ENCODE measurements at places on chromosomes 2 and 18. TPM values are rescaled to one million over a fixed set of nuclear protein-coding genes. Genes with fewer than 3 reads are reported as not detected.
A peak's percentile ranks its signal among the peaks of the same experiment; 100 is the strongest.

DNA sequence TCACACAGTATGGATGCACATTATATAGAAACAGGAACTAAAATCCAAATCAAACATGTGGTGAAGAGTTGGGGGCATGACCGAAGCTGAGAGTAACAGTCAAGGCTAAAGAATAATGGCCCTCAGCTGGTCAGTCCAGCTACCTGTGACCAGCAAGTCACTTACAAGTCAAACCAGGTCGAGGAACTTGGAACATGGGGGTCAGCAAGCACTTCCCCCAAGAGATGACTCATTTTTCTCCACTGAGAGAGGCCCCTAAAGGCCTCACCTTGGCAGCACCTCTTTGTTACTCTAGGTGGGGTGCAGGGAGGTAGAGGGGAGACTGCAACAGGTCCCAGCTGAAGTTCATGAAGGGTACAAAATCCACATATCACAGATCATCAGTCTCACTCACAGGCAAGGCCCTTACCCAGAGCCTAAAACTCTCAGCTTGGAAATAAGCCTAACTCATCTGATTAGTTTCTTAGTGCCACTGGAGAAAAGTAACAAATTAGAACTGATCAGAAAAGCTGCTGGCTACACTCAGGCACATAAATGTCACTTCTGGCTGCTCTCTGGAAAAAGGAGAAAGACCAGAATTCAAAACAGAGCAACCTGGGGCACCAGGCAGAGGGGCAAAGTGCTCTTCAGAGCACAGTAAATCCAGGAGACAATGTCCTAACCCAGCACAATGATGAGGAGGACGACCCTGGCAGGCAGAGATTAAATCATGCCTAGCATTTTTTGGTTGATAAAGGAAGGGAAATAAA, 4.0 kb downstream of the SDC1 start:
- DNase-seq: no peak

AFF3 gene
- total RNA-seq: 1.9 TPM

IAH1 gene
- 36.0 TPM for total RNA-seq

SATB2 gene
- total RNA-seq: 8.8 TPM

DNA sequence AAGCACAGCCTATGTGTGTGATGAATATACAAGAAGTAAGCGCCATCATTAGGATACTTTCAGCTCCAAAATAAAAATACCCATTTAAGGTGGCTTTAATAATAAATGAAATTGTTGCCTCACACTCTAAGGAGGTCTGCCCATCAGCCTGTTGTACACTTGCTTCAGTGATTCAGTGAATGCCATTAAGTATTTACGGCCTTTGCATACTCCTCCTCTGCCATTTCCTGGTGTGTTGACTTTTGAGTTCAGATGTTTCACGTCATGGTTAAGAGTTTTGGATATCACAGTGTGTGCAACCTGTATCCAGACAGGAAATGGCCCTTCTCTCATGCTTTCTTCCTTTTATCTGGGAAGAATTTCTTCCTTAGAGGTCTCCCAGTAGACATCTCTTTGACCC, 38.6 kb upstream of the SNORC start:
- no peak for DNase-seq

DNA sequence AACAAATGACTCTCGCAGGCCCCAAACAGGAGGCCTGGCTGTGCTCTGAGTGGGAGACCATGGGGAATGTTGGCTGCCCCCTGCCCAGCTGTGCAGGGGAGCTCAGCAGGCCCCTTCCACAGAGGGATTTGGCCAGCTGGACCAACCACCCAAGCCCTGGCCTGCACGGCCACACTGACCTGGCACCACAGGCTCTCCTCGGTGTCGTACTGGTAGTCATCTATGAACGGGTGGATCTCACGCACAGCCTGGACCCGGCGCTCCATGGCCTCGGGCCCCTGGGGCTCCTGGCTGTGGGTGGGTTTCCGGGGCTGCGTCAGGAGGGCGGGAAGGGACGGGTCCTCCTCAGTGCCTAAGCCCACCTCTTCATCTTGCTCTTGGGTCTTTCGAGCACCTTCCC, 74.5 kb downstream of the POLR1A start:
- no peak for DNase-seq

GRCh38 chr2:72276356-72276755, 128.7 kb upstream of the CYP26B1 start:
- no peak for DNase-seq

DNA sequence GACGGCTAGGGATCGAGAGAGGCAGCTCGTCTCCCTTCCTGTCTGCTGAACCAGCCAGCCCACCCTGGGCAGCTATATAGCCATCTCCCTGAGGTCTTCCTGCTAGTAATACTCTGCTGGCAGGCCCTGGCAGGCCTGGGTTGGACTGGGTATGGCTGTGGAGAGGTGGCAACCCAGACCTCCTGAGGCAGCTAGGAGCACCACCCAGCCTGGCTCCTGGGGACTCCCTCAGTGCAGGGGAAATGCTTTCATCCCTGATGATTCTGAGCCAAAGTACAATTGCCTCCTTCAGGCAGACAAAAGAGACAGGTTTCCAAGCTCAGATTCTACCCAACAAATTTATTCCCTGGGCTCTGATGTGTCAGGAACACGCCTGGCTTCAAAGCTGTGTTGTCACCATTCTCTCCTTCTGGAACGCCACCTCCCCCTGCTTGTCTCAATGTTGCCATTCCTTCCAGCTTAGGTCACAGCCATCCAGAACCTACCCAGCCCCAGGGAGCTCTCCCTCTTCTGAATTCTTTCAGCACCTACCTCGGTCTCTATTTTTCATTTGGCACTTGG, 4.7 kb upstream of the DNAJB2 start:
- DNase-seq: peak; percentile 95

Data from A172 (cell line).